Uterus (tissue), 4 donors: ENCODE measurements at places on chromosomes 16 and 17.

GRCh38 chr17:82216301-82217119 is 3.9 kb upstream of the CCDC57 start:
- DNase-seq, result no peak

- DNase-seq, result no peak
These were observed 331 bp upstream of the ZNF287 start for GRCh38 chr17:16569358-16569712.

DNA sequence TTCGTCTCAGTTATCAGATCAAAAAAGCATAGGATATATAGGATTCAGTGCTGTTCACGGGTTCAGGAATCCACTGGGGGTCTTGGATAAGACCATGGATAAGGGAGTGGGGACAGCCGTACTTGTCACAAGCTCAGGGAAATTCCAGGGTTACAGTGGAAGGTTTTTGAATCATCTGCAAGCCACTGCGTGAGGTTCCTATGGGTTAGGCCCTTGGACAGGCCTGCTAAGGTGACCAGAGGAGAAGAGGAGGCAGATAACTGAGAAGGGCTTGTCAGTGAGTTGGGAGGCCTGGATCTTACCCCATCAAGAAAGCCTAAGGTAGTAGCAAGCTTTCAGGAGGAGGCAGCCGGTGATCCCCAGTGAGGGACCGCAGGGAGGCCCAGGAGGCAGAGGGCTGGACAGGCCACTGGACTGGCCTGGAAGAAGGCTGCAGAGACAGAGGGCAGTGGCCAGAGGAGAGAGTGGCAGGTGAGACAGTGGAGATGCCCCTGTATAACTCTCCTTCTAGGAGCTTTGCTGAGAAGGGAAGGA is 27.3 kb downstream of the NGFR start:
- DNase-seq, result peak; percentile 11

DNA sequence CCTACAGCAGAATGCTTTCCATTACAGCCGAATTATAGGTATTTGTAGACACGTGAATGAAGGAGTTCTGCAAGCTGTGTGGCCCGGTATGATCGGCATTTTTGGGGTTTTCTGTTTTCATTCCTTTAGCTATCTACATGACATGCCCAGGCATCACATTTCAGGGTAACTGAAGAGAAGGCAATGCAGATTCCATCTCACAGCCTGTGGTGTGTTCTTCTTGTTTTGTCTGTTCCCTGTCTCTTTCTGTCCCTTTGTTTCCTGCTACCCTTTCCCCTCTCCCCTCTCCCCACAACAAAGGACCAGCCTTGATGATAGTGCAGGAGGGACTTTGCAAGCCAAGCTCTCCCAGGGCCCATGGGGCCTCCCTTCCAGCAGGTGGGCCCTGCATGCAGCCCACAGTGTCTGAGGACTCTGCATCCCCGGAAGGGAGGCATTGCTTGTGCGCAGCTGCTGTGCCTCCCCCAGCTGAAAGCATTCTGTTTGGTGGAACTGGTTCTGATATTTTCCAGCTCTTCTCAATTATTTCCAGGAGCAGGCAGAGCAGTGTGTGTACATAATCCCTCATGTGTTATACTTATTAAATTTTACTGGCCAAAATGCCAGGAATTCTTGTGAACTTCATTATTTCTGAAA is 207.4 kb downstream of the RPTOR start:
- DNase-seq, result no peak

- peak; percentile 17 for DNase-seq
These were observed 2.2 kb downstream of the LDHD start for GRCh38 chr16:75114179-75114945.

DNA sequence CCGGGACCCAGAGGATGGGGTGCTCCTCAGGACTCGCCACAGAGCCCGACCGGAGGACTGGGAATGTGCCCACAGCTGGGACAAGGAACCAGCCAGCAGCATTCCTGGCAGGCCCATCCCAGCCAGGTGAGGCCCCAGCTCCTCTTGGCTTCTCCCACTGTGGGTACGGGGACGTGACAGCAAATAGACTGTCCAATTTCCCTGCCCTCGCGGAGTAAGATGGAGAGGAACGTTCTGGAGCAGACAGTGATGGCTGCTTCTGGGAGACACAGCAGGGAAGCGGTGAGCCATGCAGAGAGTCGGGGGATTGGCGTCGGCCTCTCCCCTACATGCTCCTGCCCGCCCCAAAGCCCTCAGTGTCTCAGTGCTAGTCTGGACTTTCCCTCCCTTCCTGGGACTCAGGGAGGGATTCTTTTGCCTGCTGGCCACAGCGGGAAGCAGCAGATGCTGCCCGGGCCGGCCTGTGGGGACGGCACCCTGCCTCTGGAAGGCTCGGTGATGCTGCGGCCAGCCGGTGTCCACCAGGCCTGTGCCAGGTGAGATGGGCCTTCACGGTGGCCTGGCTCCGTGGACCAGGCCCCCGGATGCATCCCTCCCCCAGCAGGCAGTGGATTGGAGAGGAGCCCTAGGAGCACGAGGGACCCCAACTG is 89.1 kb downstream of the SEC14L1 start:
- no peak for DNase-seq

DNA sequence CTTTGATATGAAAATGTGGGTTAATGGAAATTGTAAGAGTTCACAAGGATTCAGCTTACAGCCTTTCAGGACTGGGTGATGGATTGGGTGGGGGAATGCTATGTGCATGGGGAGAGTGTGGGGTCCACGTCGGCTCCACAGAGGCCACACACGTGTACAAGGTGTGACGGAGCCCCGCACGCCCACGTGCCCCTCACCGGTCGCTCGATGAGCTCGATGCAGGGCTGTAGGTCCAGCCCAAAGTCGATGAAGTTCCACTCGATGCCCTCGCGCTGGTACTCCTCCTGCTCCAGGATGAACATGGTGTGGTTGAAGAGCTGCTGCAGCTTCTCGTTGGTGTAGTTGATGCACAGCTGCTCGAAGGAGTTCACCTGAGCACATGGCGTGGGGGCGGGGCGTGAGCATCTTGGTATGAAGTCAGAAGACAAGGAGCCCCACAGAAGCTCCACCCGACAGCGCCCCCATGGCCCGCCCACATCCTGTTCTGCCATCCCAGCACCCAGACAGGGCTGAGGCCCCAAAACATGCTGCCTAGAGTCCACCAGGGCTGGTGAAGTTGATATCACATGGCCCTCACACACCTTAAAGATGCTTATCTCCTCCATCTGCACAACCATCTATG is 99.1 kb downstream of the MYH11 start:
- no peak for DNase-seq

DNA sequence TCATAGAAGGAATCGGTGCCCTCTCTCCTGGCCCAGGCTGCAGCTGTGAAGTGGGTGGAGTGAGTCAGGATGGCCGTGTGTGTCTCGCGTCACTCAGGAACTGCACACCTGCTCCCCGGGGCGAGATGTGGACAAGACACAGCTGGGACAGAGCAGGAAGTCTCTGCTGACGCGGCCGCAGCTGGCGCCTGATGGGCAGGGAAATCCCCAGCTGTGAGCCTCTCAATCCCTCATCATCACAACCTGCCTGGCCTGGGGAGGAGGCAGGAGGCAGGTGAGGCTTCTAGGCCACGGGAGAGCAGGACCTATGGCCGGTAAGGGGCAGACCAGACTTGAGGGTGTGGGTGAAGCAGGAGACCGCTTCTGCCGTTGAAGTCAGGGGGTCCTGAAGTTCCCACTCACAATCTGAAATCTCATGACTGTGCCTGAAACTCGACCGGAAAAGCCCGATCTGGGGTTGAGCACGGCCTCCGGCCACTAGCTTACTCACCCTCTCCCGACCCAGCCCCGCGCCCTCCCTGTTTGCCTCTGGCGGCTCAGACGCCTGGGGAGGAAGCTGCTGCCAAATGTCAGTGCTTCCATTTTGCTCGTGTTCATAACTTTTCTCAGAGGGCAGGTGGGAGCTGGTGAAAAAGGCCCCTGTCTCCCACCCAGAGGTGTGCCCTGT is 1.1 kb upstream of the TRPV3 start:
- DNase-seq, result no peak

DNA sequence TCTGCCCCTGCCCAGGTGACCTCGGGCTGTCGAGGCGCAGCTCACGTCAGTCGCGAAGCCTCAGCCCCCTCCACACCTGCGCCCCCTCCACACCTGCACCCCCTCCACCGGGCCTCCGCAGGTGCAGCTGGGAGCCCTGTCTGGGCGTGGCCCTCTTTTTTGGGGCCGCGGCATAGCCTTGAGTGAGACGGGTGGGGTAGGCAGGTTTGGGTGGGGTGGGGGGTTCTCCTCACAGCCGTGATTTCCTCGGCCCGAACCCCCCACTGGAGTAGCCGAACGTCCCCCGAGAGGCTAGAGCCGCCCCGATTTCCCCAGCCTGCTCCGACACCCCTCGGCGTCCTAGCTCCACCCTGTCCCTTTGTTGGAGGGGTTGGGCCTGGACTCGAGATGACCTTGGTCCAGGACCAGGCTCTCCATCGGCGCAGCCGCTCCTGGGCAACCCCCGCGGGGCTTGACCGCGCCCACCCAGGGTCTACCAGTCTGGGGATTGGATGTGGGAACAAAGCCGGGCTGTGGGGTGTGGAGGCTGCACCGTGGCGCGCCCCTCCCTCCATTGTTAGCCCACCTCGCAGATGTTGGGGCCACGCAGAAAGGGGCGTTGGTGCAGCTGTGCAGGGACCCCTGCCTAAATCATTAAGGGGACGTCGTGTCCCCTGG is 626 bp downstream of the TUBB3 start:
- no peak for DNase-seq

- DNase-seq, result peak; percentile 53
These were observed 15.6 kb downstream of the TLE7 start for GRCh38 chr16:71426069-71426879.

- peak; percentile 47 for DNase-seq
These were observed 38.2 kb downstream of the KSR1 start for GRCh38 chr17:27494192-27495091.

DNA sequence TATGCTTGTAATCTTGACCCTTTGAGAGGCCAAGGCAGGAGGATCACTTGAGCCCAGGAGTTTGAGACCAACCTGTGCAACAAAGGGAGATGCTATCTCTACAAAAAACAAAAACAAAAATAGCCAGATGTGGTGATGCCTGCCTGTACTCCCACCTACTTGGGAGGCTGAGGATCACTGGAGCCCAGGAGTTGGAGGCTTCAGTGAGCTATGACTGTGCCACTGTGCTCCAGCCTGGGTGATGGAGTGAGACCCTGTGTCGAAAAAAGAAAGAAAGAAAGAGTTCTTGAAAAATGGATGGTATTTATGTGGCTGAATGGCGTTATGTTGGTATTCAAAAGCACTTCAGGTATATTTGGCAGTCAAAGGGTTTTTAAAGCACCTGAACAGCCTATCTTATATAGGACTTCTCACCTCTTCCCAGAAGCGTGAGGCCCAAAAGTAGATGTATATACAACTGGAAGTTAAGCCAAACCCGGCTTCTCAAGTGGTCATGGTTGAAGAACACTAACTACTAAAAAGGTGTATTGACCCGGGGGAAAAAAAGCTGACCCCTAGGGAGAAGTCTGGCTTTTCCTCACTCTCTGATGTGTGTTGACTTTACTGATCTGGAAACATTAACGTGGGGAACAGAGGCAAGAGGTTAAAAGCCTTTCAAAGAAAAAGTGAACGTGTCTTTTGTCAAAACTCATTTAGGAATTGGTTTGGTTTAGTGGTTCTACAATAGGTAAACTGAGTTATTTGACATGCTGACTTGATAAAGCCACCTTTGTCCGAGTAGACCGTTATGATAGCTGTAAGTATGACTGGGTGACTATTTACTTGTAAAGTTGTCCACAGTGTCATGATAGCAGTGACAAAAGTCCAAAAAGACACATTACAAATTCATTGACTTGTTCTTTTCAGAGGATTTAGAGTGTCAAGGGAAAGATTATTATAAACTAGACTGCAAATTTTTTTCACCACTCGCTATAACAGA is 183.4 kb downstream of the IRX3 start:
- no peak for DNase-seq

GRCh38 chr16:12515746-12516145 is 287.9 kb downstream of the CPPED1 start:
- no peak for DNase-seq

GRCh38 chr16:55184052-55184451 is 140.0 kb upstream of the IRX6 start:
- DNase-seq, result no peak

DNA sequence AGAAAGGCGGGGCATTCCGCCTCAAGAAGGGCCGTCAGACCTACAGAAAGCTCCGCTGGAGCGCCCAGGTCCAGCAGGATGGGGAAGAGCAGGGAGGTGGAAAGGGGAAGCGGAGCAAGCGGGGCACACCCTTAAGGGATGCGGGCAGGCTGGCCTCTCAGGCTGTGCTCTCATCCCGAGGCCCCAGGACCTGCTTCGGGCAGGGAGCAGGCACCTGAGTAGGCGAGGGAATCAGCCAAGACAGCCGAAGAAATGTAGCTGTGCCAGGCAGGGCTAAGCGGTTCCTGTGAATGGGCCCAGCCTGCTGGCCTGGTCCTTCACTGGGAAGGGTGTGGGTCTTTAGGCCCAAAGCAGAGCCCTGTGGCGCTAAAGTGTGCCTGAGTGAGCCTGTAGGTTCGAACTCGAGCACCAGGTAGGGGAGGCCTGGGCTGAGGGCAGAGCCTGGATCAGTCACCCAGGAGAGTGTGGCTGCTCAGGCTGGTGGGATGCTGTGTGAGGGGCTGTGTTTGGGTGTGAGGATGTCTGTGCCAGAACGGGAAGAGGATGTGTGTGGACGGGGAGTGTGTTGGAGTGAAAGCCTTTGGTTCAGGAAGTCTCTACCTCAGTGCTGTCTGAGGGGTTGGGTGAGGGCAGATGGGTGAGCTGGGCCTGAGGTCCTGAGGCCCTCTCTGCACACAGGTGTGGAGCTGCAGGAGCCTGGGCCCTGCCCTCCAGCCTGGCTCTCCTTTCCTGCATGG is 3.3 kb downstream of the TBX4 start:
- no peak for DNase-seq

DNA sequence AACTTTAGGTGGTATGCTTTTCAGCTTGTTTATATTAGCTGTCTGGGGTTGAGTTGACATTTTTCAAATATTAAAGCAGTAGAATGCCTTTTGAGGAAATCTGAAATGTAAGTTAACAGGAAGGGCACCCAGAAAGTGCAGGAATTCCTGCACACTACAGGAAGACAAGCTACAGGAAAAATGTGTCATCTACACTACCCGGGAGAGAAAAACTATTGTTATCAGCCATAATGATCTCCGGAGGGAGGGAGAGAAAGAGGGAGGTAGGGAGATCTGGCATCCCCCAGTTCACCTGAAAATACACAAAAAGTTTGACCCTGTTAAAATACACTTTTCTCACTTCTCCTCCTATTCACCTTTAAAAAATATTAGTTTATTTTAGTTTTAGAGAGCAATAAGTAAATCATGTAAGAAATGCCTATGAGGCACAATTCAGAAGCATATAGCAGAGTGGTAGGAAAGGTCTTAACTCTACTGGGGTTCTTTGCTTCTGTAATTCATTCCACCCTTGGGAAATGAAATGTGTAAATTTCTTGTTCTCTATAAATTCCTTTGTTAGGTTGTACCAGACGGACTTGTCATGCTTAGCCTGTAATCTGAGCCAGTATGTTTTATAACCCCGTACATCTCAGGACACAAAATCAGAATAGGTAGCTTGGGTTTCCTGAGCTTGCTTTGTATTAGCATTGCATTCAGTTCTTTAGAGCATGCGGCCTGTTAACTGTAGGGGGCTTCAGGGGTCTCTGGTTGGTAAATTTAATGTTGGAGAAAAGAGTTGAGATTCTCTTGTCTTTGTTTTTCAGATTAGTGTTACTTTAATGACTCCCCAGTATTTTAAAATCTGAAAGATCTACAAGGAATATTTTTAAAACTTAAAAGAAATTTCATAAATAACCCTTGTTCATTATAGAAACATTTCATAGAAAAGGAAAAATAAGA is 3.3 kb downstream of the MAP2K6 start:
- no peak for DNase-seq

GRCh38 chr16:72664056-72664508 is 383.8 kb downstream of the ZFHX3 start:
- DNase-seq, result no peak
